NCI-H446 (cell line): ENCODE measurements at places on chromosomes 6 and 20.

GRCh38 chr6:44641344-44642031 is 254.0 kb downstream of the CDC5L start:
- no peak for DNase-seq

GRCh38 chr6:23526526-23526925 is 599.5 kb upstream of the NRSN1 start:
- DNase-seq: no peak

GRCh38 chr6:106924694-106925523 is 49.6 kb downstream of the CD24 start:
- no peak for DNase-seq

- DNase-seq: no peak
These were observed 20.2 kb upstream of the SLC22A7 start for GRCh38 chr6:43277643-43278523.

- DNase-seq: no peak
These were observed 96.5 kb downstream of the PLEKHG1 start for GRCh38 chr6:150696190-150696589.

DNA sequence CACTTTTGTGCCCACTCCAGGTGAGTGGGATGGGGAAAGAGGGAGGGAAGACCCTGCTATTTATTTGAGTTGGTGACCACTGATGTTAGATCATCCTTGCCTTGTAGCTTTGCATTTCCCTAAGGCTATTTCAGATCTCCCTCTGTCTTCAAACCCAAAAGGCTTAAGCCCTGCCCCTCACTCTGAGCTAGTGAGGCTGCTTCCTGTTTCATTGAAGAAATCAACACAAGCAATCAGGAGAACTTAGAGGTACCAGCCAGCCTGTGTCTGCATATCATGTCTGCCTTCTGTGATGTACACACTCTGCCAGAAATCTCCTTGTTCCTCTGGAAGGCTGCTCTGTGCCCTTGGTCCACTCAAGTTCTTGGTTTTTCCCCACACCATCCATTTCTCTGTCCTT is 135.3 kb downstream of the ARID1B start:
- DNase-seq: no peak

GRCh38 chr20:30288346-30288745 is 969.1 kb upstream of the DEFB115 start:
- DNase-seq: no peak

DNA sequence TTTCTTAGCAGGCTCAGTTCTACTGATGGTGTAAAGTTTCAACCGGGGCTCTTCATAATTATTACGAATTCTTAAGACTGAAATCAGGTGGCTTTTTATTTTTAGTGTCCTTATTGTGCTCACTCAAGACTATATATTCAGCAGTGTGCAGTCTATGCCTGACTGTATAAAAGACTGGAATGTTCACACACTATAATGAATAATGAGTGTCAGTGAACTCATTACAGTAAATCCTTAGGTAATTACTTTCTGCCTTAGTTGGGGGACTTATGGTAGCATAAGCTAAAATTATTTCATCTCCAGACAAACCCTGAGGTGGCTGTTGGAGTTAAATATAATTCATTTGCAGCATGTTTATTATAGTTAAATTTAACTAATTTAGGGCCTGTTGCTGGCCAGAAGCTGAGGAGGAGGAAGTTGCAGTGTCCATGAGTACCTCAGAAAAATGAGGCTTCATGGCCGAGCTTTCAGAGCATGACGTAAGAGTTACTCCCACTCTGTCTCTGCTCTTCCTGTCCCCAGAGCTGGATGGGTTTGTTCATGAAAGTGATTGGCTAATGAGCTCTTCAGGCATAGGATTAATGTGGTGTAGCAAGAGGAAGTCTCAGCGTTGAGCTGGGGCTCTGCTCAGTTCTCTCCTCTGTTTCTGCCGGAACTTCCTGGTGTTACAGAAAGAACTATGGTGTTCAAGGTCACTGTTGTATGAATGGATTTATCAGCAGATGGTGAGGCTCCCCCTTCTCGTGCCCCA is 335.7 kb downstream of the NRN1 start:
- DNase-seq: no peak
